ENCODE measurements at places on chromosomes 5 and 9.

- no peak for DNase-seq
- H3K4me3 ChIP-seq = no peak overlapping the region
- H3K4me1 ChIP-seq = no peaks in the 10 kb centered on the region
- H3K27me3 ChIP-seq = no peaks in the 10 kb centered on the region
- H3K27ac ChIP-seq = no peak overlapping the region
- no peaks in the 10 kb centered on the region for H3K36me3 ChIP-seq
Measured at GRCh38 chr9:90611568-90611967, 31.1 kb downstream of the DIRAS2 start.

GRCh38 chr9:120791161-120791560 is 2.1 kb downstream of the FBXW2 start:
- no peaks in the 10 kb centered on the region for H3K4me1 ChIP-seq
- no peaks in the 10 kb centered on the region for H3K36me3 ChIP-seq
- no peak overlapping the region for H3K4me3 ChIP-seq
- no peaks in the 10 kb centered on the region for H3K27me3 ChIP-seq
- no peak overlapping the region for H3K27ac ChIP-seq

DNA sequence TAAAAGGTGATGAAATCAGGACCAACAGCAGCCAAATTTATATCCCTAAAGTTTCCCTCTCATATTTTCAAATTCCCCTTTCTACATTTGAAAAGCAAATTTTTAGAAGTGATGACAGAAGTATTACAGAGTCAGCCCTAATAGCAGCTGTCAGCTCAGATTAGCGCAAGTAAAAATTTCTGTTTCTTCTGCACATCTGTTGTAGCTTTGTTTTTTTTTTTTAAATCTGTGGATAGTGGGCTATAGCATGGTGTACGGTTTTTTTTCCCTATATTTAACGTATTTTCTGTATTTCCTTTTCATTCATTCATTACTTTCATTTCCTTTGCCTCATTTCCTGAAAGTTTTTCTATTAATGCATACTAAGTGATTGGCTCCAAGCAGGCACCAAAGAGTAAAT is 99.1 kb downstream of the MACIR start:
- no peak overlapping the region for H3K27ac ChIP-seq
- no peak overlapping the region for H3K4me3 ChIP-seq
- no peaks in the 10 kb centered on the region for H3K4me1 ChIP-seq
- H3K36me3 ChIP-seq = no peaks in the 10 kb centered on the region
- no peak for DNase-seq

GRCh38 chr5:51387884-51388275 is 4.6 kb downstream of the ISL1 start:
- H3K27me3 ChIP-seq = peaks cover 11% of the 10 kb centered on the region
- no peaks in the 10 kb centered on the region for H3K36me3 ChIP-seq
- peak overlapping the region; percentile 42 for H3K4me3 ChIP-seq

GRCh38 chr5:125654392-125654791 is 768.8 kb upstream of the GRAMD2B start:
- no peak for DNase-seq
- H3K27me3 ChIP-seq = no peaks in the 10 kb centered on the region
- no peaks in the 10 kb centered on the region for H3K36me3 ChIP-seq
- no peak overlapping the region for H3K4me3 ChIP-seq

GRCh38 chr5:96481009-96481786 is 48.1 kb upstream of the PCSK1 start:
- H3K4me1 ChIP-seq = no peaks in the 10 kb centered on the region
- no peak overlapping the region for H3K4me3 ChIP-seq
- H3K36me3 ChIP-seq = no peaks in the 10 kb centered on the region
- no peaks in the 10 kb centered on the region for H3K27me3 ChIP-seq

DNA sequence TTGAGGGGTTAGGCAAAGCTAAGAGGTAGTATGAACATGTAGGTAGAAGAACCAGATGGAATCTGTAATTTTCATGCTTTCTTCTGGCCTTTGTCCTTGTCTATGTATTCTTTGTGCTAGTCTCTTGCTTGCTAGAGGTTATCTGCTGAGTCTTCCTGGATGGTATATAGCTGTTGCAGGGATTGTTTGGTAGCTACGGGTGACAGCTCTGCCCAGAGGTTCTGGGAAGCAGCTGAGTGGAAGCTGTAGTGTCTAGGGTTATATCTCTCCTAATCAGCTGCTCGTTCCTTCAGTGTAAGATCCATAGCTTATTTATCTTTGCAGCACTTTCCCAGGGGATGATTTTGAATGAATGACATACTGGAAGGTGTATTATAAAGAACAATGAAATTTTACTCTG is 100.3 kb downstream of the ATG10 start:
- H3K27me3 ChIP-seq = no peaks in the 10 kb centered on the region
- H3K27ac ChIP-seq = no peak overlapping the region
- no peaks in the 10 kb centered on the region for H3K4me1 ChIP-seq
- H3K36me3 ChIP-seq = no peaks in the 10 kb centered on the region

DNA sequence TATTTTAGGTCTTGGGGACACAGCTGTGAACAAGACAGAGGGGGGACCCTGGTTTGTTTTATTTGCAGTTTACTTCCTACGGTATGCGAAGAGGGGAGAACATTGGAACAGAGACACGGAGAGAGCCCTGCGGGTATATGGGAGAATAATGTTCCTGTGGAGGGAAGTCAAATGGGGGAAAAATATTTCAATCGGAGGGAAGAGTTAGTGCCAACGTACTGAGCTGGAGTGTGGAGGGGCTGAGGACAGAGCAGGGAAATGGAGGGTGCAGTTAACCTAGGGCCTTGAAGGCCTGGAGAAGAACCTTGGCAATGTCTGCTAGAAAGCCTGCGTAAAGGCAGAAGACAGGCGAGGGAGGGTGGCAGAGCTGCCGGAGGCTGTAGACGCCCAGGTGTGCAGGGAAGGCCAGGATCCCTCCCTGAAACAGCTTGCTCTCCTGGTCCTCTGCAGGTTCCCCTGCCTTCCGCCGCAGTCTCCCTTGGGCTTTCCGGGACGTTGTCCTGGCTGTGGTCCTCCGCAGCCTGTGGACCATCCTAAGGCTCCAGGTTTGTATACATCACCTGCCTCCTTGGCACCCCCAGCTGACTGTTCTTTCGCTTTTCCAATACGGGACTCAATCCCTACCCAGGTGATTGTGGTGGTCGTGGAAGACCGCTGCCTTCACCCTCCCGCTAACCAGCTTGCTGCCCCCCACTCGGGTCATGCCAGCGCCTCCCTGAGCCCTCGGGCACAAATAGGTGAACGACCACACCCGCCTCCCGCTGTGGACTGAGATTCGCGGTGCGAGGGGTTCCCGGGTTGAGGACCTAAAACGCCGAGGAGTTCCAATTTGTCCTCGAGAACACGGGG is 1.9 kb upstream of the RACK1 start:
- no peaks in the 10 kb centered on the region for H3K27me3 ChIP-seq
- no peak for DNase-seq
- H3K4me3 ChIP-seq = peak overlapping the region; percentile 74
- no peaks in the 10 kb centered on the region for H3K36me3 ChIP-seq
- peak overlapping the region; percentile 92 for H3K27ac ChIP-seq

GRCh38 chr9:115495052-115495635 is 377.2 kb upstream of the TNC start:
- H3K4me3 ChIP-seq = no peak overlapping the region
- no peak for DNase-seq
- peak overlapping the region; percentile 7 for H3K27ac ChIP-seq

DNA sequence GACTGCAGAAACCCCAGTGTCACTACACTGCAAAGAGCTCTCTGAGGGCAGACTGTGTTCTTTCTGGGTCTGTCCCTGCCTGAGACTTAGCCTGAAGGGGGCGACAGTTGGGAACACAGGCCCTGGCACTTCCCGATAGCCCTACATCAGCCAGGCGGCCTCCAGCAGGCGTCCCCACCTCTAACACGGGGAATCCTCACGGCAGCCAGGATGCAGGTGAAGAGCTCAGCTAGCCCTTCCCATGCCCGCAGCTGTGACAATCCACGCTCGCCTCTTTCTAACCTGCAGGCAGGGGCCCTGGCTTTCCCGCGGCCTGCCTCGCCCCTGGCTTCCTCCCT is 5.9 kb downstream of the MED22 start:
- H3K4me3 ChIP-seq = no peak overlapping the region
- no peak for DNase-seq
- H3K36me3 ChIP-seq = peaks cover 4% of the 10 kb centered on the region
- H3K27me3 ChIP-seq = no peaks in the 10 kb centered on the region
- no peak overlapping the region for H3K27ac ChIP-seq
- peaks cover 8% of the 10 kb centered on the region for H3K4me1 ChIP-seq

- no peaks in the 10 kb centered on the region for H3K4me1 ChIP-seq
- no peak for DNase-seq
- H3K27me3 ChIP-seq = no peaks in the 10 kb centered on the region
- no peak overlapping the region for H3K27ac ChIP-seq
Measured at GRCh38 chr5:11305245-11305644, 544.2 kb upstream of the DAP start.

DNA sequence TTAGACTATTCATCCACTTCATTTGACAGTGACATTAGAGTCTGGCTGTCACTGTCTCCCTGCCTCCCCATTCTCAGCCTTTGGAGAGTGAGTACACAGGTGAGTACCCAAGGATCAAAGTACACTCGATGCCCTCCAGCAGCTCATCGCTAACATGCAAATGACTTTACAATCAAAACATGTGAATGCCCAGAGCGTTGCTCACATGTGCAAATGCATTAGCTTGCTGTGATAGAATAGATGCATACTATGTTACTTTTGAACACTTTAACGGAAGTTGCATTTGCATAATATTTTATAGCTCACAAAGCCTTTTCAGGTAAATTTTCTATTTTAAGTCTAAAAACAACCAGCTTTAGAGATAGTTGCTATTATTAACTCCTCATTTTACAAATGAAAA is 107.6 kb downstream of the SYK start:
- H3K4me3 ChIP-seq = no peak overlapping the region
- DNase-seq = no peak
- no peaks in the 10 kb centered on the region for H3K36me3 ChIP-seq
- H3K27me3 ChIP-seq = no peaks in the 10 kb centered on the region

- no peaks in the 10 kb centered on the region for H3K27me3 ChIP-seq
- H3K4me3 ChIP-seq = no peak overlapping the region
- DNase-seq = no peak
- H3K4me1 ChIP-seq = no peaks in the 10 kb centered on the region
Measured at GRCh38 chr9:123556464-123557435, 200.8 kb downstream of the CRB2 start.

- H3K4me3 ChIP-seq = no peak overlapping the region
- H3K4me1 ChIP-seq = no peaks in the 10 kb centered on the region
- no peaks in the 10 kb centered on the region for H3K36me3 ChIP-seq
- no peak for DNase-seq
Measured at GRCh38 chr5:107666051-107666655, 4.6 kb downstream of the EFNA5 start.

- no peaks in the 10 kb centered on the region for H3K36me3 ChIP-seq
- H3K27ac ChIP-seq = no peak overlapping the region
- H3K27me3 ChIP-seq = no peaks in the 10 kb centered on the region
- H3K4me3 ChIP-seq = no peak overlapping the region
- DNase-seq = no peak
Measured at GRCh38 chr5:110751902-110752762, 13.3 kb downstream of the SLC25A46 start.

DNA sequence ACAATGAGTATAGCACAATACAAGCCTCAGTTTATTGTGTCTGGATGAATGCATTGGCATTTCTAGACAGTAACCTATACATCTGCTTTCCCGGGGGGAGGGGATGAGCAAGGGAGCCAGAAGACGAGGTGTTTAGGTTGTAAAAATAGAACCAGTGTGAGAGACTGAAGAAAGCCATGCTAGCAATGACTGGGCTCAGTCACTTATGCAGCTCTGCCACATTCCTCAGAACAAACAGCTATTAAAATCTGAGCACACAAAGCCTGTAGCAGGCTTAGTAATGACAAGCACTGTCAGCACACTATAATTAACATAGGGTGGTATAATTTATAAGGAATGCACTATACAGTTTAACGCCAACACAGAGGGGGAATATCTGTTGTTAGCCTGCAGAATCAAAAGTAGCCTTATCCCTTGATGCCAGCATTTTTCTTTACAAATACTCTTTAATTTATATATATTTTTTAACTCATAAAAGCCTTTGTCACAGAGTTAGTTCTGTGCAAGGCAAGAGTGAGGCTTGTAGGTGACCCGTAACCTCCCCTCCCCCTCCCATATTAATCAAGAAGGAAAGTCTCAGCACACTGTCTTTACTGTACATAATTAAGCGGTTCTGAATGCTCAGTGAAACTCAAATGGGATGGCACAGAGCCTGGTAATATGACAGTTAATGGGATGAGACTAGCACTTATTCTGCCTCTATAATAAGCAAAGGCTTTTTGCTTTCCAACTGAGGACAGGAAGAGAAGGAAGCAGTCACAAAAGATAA is 295.4 kb downstream of the CSNK1G3 start:
- H3K27ac ChIP-seq = no peak overlapping the region
- DNase-seq = no peak
- H3K4me3 ChIP-seq = no peak overlapping the region
- no peaks in the 10 kb centered on the region for H3K4me1 ChIP-seq

DNA sequence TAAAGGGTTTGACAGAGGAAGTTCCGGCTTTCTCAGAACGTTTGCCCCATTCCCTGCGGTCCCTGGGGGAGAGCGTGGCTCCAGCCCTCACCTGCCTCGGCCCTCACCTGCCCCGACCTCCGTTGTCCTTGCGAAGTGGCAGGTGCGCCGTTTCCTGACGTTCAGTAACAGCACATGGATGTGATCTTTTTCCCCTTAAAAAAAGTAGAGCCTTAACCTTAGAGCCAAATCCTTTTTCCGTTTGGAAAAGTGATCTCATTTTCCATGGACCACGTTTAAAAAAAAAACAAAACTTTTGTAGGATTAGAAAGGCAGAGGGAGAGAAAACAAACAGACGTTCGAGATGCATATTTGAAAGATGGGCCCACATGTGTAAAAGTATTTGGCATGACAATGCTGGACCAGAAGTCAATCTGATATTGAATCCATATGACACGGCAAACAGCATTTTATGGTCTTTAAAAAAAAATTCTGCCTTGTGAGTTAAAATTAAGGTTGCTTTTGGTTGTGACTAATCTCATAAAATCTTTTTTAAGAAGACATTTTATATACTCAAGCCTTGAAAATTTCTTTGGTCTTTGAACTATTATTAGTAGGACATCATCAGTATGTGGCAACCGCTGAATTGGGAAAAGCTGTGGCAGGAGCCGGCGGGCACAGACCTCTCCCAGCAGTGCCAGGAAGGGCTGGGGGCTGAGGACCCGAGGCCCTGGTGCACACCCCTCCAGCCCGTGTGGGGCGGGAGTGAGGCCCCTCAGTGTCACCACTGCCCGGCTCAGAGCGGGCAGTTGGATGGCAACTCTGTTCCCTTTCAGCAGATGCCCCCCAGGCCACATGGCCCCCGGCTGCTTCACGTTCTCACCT is 42.5 kb upstream of the EXOC3 start:
- no peaks in the 10 kb centered on the region for H3K36me3 ChIP-seq
- no peaks in the 10 kb centered on the region for H3K27me3 ChIP-seq
- no peak overlapping the region for H3K27ac ChIP-seq
- DNase-seq = peak; percentile 2

DNA sequence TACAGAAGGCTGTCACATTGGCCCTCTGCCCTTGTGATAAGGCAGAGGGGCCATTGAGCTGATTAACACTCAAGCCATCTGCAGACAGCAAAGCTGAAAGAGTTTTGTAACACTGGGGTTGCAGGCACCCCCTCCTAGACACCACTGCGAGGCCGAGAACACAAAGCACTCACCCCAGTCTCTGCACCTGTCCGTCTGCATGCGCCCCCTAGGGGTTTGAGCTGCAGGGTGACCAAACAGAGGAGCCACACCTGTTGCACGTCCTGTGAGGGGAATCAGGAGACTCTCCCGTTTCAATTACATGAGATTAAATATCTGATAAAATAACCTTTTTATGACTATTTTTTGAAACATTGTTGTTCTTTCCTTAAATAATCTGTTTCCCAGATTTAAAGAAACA is 1180.4 kb downstream of the CDH9 start:
- H3K4me1 ChIP-seq = no peaks in the 10 kb centered on the region
- H3K36me3 ChIP-seq = no peaks in the 10 kb centered on the region
- no peaks in the 10 kb centered on the region for H3K27me3 ChIP-seq
- no peak overlapping the region for H3K4me3 ChIP-seq

Measured in prostate gland (tissue), 2 donors.